T-helper 9 cell (primary cell): ENCODE measurements at places on chromosomes 5 and 9.

DNA sequence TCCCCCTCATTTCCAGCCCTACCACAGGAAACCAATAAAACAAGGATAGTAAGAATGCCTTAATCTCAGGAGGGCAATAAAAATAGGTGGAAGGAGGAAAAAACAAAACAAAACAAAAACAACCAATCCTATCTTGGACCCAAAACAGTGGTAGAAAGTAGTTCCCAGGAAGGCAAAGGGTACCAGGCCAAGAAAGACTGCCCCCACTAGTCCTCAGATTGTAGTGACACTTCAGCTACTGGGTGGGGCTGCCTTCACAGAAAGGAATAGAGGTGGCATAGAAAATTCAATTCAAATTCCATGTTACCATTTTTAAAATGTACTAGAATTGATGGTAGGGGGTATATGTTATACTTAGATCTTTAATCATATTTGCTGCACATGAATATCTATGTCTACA lies 59.3 kb downstream of the DPYSL3 start:
- no peak for DNase-seq

DNA sequence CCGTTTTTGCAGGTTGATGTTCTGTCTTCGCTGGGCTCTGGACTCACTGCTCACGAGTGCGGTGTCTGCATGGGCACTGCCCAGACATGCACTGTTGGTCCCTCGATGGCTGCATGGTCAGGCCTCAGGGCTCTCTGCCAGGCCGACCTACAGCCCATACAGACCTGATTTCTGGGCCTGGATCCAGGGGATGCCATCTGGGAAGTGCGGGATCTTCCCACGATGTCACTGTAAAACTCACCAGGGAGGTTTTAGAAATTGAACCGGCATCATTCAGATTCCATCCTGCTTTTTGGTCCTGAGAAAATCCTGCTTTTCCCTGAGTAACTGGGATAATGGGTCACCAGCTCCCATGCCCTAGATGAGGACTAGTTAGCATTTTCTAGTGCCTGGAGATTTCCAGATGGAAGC lies 9.1 kb downstream of the S1PR3 start:
- no peak for DNase-seq

DNA sequence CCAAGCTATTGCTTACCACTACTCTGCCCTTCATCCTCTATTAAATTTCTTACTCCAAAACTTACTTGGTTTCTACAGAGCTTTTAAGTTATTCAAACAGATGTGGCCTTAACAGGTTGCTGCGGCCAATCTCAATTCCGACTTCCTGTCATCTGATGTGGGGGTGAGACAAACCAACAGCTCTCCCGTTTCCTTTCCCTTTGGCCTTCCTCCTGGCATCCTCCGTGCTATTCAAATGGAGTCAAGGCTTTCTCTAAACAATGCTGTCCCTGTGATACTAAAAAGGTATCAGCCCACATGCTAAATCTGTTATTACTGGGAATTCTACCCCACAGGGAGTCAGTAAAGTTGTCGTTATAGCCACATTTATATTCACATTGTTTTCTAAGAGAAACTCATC lies 11.8 kb downstream of the RBM18 start:
- DNase-seq = no peak

DNA sequence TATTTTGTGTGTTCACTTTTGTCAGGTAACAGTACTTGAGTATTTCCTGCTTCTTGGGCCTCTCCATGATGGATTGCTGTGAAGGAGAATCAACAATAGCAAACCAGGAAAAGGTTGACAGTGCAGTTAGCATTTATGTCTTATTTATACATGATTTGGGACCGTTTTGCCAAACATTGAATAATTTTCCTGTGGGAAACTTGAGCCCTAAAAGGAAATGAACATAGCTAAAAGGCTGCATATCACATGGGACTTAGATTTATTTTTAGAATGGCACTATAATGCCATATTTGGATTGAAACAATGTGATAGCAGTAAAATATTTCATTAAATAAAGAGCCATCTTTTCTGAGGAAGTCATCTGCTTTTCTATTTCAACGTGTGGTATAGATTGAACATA lies 15.3 kb downstream of the GPR21 start:
- no peak for DNase-seq

- DNase-seq = no peak
Observed at GRCh38 chr5:163821142-163821541, 315.7 kb downstream of the MAT2B start.

DNA sequence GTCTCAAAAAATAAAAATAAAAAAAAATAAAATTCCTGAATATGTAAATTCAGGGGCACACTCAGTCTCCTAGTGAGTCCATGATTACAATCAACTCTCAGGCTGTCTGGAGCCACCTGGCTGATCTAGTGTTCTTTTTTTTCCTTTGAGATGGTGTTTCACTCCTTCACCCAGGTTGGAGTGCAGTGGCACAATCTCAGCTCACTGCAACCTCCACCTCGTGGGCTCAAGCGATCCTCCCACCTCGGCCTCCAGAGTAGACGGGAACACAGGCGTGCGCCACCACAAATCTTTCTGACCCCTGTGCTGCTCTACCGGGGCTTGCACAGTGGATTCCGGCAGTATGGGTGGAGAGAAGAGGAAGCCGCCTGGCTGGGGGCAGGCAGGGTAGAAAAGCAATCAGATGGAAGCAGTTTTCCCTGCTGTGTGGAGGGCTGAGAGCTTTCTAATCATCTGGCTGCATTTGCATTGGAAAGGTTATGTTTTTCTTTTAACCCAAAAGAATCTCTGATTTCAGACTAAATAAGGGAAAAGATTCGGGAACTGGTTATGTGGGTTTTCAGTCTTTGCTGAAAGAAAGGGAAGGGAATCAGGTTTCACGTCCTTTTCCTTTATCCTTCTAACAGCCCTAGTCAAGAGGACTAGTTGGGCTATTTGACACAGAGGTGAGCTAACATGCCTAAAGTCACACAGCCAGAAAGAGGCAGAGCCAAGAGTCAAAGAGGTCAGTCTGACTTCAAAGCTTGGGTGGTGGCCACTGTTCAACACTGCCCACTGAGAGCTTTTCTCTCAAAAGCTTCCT lies 26.3 kb upstream of the CORO2A start:
- DNase-seq = no peak

DNA sequence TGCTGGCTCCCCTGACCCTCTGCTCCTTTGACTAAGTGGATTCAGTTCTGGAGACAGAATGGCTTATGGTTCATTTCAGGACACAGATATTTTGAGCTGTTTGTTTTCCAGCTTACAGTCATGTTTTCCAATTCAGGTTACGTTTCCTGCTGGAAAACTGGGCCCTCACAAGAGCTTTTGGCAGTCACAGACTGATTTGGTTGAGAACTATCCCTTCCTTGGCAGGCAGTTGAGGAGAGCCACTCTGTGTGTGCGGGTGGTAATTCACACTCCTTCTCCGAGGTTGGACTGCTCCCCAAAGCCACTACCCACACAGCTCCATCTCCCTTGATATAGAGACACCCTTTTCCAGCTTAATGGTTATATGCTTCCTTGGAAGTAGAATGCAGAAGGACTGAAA lies 534.5 kb downstream of the TMEM38B start:
- no peak for DNase-seq

- no peak for DNase-seq
Observed at GRCh38 chr5:84382363-84383295, 2.1 kb downstream of the EDIL3 start.

- no peak for DNase-seq
Observed at GRCh38 chr9:94867842-94868312, 141.4 kb downstream of the AOPEP start.

DNA sequence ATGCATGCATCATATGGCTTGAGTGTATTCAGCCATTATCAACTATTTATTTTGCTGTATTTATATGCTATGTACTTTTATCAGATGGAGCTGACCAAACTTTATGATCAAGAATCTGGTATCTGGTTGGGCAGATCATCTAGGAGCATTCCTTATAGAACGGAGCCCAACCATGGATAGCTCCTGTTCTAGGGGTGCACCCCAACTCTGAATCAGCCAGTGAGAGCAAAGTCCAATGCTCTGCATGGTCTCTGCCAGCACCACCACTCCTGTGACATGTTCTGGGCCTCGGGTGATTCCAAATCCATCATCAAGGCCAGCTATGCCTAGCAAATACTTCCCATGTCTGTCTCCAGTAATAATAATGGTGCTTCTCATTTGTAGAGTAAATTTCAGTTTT lies 517.5 kb downstream of the AGTPBP1 start:
- no peak for DNase-seq

- DNase-seq = no peak
Observed at GRCh38 chr5:144121577-144121976, 48.9 kb downstream of the YIPF5 start.

DNA sequence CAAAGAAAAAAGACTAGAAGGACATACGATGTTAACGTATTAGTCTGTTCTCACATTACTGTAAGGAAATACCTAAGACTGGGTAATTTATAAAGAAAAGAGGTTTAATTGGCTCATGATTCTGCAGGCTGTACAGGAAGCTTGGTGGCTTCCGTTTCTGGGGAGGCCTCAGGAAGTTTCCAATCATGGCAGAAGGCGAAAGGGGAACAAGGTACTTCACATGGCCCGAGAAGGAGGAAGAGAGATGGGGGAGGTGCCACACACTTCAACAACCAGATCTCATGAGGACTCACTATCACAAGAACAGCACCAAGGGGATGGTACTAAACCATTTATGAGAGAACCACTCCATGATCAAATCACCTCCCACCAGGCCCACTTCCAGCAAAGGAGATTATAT lies 110.1 kb downstream of the CARTPT start:
- no peak for DNase-seq

- no peak for DNase-seq
Observed at GRCh38 chr5:33231214-33231710, 209.5 kb upstream of the TARS1 start.

- no peak for DNase-seq
Observed at GRCh38 chr9:135410421-135410820, 69.2 kb upstream of the PPP1R26 start.

- no peak for DNase-seq
Observed at GRCh38 chr5:16912080-16912479, 24.0 kb downstream of the MYO10 start.

- no peak for DNase-seq
Observed at GRCh38 chr5:146628950-146629349, 113.0 kb upstream of the GPR151 start.

DNA sequence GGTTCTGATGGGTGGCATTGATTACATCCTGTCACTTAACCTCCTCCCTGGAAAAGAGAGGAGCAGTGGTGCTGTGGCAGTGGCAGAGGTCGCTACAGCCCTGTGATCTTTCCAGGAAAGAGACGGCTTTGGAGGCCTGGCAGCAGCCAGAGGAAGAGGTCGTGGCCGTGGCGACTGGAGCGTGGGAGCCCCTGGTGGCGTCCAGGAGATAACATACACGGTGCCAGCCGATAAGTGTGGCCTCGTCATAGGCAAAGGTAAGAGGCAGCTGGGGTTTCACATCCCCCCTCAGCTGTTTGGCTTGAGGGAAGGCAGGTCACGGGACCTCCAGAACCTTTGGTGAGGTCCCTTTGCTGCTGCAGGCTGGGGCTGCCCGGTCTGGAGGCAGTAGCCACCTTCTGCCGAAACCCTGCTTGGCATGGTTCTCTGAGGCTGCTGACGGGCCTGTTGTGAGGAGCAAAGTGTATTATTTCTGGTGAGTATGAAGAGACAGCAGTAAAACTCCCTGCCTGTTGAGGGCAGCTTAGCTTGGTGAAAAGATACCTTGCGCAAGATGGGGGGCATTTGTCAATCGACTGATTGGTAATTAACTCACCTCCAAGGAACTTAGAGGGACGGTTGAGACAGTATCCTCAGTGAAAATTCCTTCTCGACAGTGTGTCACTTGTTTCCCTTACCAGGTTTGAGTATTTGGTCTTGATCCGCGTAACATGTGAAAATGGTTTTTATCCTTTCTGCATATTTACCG lies 38.0 kb upstream of the PRDM12 start:
- no peak for DNase-seq

DNA sequence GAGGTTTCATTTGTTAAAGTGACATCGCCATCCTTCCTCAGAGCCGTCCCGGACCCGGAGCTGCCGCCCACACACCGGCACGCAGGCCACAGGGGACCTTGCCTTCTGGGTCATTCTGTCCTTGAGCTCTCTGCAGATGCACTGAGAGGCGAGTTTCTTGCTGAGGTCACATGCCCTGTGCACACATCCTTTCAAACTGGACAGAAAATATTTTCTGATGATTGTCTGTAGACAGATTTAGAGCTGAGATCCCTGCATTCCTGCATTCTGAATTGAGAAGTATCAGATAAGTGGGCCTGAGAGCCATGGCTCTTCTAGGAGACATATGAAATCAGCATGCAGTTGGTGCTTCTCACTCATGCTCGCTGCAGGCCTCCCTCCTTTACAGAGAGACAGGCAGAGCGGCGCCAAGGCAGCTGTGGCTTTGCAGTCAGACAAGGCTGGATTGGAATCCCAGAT lies 25.4 kb downstream of the BOD1 start:
- no peak for DNase-seq

GRCh38 chr9:127225801-127226625 lies 38.6 kb upstream of the GARNL3 start:
- no peak for DNase-seq

GRCh38 chr5:150622157-150622556 lies 18.3 kb upstream of the SYNPO start:
- DNase-seq = no peak

DNA sequence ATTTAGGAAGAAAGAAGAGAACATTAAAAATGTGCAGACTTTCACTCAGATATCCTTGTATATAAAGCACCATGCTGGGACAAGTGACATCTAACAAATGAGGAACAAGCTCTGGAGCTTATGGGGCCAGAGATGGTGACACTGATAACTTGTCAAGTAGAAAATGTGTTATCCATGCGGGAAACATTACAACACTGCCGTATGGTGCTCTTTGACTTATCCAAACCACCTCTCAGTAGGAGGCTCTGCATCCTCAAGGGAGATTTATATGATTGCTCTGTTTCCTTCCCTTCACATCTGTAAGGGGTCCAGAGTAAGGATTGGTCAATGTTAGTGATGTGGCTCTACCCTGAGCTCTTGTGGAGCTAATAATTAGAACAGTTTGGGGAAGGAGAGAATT lies 23.5 kb downstream of the KCTD16 start:
- no peak for DNase-seq

DNA sequence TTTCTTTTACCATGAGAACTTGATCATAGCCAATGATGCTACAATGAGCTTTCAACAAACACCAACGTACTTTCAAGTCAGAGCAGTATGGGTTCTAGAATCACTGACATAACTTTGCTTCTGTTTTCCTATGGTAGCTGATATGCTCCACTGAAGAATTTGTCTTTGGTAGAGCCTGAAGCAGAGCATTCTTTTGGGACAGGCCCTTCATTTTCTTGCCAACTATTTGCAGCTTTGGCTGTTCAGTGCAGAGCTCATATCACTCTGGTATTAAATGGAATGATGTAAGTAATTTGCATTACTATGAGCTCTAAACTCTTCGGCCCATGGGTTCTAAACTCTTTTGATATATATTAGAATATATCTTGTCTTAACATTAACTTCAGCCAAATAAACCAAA lies 51.8 kb upstream of the APC start:
- DNase-seq = no peak

DNA sequence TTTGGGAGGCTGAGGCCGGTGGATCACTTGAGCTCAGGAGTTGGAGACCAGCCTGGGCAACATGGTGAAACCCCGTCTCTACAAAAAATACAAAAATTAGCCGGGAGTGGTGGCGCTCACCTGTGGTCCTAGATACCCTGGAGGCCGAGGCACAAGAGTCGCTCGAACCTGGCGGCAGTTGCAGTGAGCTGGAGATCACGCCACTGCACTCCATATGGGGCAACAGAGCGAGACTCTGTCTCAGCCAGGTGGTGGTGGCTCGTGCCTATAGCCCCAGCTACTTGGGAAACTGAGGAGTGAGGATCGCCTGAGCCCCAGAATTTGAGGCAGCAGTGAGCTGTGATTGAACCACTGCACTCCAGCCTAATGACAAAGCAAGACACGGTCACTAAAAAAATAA lies 2.4 kb upstream of the RFK start:
- DNase-seq = no peak
